ENCODE measurements at places on chromosomes 3 and 15.

- no peak for DNase-seq
Observed at GRCh38 chr15:62416526-62416925, 251.4 kb upstream of the C2CD4B start.

- DNase-seq = no peak
Observed at GRCh38 chr3:134074001-134074789, 44.5 kb upstream of the SLCO2A1 start.

DNA sequence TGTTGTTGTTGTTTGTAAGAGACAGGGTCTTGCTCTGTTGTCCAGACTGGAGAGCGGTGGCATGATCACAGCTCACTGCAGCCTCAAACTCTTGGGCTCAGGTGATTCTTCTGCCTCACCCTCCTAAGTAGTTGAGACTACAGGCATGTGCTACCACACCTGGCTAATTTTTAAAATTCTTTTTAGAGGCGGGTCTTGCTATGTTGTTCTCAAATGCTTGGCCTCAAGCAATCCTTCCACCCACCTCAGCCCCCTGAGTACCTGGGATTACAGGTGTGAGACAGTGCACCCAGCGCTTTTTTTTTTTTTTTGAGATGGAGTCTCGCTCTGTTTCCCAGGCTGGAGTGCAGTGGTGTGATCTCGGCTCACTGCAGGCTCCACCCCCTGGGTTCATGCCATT lies 46.7 kb downstream of the TMOD3 start:
- DNase-seq = no peak

- peak; percentile 88 for DNase-seq
Observed at GRCh38 chr3:138186803-138187295, 252 bp upstream of the ARMC8 start.

- no peak for DNase-seq
Observed at GRCh38 chr3:83195243-83195642, 1433.8 kb upstream of the GBE1 start.

DNA sequence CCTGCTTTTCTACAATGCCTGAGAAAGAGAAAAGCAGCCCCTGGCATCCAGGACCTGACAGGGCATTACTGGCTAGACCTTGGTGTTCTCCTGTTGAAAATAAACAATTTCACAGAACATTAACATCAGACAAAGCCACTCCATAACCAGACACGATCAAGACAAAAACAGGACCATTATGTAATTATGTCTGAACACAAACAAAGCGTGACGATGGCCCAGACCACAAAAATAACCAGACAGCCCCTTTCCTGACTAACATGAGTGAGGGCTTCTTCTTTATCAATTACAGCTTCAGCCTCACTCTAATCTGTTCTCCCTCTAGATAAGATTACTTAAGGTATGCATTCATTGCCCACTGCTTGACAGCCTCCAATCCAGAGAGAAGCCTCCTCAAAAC lies 172.7 kb upstream of the LMCD1 start:
- DNase-seq = no peak

DNA sequence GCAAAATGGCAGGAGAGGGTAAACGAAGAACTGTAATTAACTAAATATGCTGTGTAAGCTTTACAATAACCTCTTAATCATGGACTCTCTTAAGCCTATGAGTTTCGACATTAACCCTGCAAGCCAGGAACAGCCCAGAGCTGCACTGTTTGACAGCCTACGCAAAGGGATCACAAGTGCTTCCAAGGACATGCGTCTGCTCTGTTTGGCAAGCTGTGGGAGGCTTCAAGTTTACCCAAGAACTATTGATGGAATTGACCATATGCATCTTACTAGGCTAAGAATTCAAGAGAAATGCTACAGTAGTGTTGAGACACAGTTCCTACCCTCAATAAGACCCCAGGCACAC lies 66.0 kb downstream of the PDZRN3 start:
- no peak for DNase-seq

DNA sequence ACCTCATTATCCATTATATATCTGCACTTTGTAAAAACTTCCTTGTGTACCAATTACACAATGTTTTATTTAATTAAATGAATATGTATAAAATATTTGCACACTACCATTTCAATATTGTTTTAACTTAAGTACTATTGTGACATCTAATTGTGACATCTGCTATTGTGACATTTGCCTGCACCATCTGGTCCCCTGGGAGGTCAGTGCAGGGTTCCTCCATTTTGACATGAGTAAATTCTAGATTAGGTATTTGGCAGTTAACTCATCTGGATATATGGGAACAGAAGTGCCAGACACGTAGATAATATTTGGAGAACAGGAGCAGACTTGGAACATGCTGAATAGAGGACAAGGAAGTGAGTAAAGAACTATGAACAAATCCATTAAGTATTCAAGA lies 332.1 kb downstream of the VGLL3 start:
- no peak for DNase-seq

GRCh38 chr3:186997473-186997939 lies 67.2 kb downstream of the ST6GAL1 start:
- no peak for DNase-seq

DNA sequence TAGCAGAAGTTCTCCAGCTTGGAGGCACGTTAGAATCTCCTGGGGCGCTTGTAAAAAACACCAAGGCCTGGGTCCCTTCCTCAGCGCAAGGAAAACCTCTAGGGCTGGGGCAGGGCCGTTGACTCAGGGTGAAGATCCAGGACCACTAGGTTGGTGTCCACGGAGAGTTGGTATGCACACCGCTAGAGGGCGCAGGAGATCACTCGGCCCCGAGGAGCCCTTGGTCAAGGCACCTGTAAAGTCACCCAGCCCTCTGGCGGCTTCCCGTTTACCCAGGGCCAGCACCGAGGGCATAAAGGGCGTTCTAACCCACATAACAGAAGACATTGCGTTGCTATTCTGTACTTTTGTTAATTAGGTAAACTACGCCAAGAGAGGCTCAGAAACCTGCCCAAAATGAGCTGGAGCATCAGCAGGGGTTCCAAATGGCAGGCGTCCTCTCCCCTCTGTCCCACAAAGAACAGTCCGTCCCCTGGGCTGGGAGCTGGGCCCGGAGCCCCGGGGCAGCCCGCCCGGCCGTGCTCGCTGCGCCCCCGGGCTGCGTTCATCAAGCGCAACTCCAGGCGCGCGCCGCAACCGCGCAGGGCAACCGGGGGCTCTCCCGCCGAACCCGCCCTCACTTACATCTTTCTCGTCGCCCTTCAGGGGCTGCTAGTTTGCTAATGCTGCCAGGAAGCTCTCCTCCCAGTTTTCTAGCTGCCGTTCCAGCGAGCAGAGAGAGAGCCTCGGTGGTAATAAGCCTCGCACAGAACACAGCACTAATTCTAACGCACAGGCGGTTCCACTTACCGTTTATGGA lies 332.1 kb downstream of the ARRDC4 start:
- DNase-seq = peak; percentile 49

- no peak for DNase-seq
Observed at GRCh38 chr3:177491296-177492032, 294.2 kb upstream of the TBL1XR1 start.

DNA sequence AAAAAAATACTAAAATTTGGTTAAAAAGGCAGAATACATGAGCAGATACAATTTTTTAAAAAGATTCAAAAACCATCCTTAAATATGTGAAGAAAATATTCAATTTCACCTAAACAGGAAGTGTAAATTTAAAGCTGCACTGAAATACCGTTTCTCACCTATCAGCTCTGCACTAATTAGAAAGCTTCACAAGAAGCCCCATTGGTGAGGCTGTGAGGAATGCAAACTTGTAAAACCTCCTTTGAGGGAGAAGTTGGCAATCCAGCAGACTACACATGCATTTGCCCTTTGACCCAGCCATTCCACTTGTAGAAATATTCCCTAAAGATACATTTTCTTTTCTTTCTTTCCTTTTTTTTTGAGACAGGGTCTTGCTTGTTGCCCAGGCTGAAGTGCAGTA lies 18.8 kb downstream of the BLM start:
- DNase-seq = no peak

DNA sequence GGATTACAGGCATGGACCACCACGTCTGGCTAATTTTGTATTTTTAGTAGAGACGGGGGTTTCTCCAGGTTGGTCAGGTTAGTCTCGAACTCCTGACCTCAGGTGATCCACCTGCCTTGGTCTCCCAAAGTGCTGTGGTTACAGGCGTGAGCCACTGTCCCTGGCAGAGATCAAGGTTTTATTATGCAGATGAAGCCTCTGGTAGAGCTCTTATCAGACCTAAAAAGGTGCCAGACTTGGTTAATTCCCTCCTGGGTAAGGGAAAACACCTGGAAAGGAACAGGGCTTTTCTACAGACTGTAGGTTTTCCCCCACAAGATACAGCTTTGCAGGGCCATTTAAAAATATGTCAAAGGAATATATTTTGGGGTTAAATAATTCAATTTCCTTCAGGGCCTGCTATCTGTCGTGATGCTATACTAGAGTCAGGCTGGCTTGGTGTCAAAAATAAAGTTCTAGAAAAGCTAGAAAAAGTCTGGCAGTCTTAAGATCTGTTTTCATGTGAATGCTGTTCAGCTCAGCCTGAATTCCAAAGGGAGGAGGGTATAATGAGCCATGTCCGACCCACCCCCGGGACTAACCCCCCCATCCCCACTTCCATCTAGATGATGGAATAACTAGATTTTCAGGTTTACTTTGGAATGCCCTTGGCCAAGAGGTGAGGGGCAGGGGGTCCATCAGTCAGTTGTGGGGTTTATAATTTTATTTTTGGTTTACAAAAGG lies 1.9 kb upstream of the BLOC1S6 start:
- no peak for DNase-seq

GRCh38 chr3:69092030-69092516 lies 7.3 kb downstream of the ARL6IP5 start:
- no peak for DNase-seq

DNA sequence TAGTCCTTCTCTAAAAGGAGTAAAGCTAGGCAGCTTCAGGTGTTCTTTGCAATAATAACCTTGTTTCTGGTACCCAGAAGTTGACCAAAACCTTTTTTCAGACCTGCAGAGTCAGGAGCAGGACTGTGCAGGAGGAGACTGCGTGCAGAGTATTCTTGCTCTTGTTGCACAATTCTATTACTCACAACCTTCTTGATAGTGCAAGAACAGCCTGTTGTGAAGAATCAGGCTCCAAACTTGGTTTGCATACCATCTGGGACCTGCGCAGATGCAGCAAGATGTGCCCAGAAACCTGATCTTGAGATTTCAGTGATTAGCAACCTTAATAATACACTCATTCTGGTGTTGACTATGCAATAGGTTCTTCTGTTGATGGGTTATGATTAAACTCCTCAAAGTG lies 111.9 kb downstream of the ATG7 start:
- no peak for DNase-seq

GRCh38 chr15:67607959-67608637 lies 65.6 kb downstream of the MAP2K5 start:
- DNase-seq = no peak

DNA sequence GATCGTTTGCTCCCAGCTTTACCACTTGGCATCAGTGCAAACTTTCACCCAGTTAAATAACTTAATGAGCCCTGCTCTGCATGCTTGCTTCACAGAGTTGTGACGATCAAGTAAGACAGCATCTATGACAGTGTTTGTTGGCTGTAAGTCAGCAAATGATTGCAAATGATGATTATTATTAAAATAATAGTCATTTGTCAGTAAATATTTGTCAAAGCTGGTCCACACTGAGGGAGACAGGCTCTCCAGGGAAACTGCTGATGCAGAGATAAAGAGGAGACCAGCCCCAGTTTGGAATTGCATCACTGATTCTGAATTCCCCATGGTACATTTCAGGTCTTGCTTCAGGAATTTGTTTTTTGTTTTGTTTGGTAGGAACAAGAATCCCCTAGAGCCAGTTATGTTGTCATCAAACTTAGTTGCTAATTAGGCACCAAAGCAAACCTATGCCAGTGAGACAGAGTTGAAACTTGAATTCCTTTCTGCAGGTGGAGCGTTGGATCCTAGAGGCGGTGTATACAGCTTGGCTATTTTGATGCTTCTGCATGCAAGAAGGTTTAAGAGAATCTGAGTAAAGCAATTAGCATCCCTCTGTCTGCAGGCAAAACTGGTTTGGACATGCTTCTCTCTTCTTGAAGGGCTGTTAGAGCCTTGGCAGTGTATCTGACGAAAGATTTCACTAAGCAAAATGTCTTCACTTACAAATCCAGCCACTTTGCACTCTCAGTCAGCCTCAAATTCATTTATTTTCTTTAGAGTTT lies 338.6 kb upstream of the TPRG1 start:
- no peak for DNase-seq

GRCh38 chr3:38573556-38573955 lies 75.9 kb downstream of the SCN5A start:
- no peak for DNase-seq
